ENCODE measurements at places on chromosomes 2 and 18.
A peak's percentile ranks its signal among the peaks of the same experiment; 100 is the strongest.

- DNase-seq = peak; percentile 28
Measured at GRCh38 chr2:1817256-1818051, 73.1 kb upstream of the PXDN start.

GRCh38 chr18:79657342-79657996 is 22.1 kb upstream of the CTDP1 start:
- DNase-seq = no peak

- DNase-seq = no peak
Measured at GRCh38 chr18:48208432-48209140, 200.6 kb downstream of the ZBTB7C start.

DNA sequence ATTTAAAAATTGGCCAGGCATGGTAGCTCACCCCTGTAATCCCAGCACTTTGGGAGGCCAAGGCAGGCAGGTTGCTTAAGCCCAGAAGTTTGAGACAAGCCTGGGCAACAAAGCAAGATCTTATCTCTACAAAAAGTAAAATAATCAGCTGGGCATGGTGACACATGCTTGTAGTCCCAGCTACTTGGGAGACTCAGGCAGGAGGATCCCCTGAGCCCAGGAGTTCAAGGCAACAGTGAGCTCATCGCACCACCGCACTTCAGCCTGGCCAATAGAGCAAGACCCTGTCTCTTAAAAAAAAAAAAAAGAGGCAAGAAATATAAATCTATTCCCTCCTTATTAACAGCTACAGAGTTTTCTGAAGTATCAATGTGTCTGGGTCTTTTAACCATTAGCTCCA is 51.9 kb downstream of the ESCO1 start:
- DNase-seq = no peak

GRCh38 chr18:7950380-7951136 is 383.4 kb downstream of the PTPRM start:
- no peak for DNase-seq

DNA sequence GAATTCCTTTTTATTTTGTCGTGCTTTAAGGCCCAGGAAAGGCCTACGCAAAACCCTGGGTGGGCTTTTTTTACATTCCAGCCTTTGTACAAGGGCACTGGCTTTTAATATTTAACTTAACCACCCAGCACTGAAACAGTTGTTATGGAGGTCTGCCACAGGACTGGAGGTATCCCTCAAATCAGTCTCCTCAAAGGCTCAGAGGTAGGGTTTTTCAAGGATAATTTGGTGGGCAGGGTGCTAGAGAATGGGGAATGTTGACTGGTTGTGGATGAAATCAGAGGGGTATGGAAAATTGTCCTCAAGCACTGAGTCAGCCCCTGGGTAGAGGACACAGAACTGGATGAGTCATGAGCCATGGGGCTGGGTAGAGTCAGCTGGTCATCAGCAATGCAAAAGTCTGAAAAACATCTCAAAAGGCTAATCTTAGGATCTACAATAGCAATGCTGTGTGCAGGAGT is 443.1 kb downstream of the THSD7B start:
- no peak for DNase-seq

All from KBM-7 (cell line).